ENCODE measurements at places on chromosomes 2 and 18. TPM values are rescaled to one million over a fixed set of nuclear protein-coding genes. Genes with fewer than 3 reads are reported as not detected.

GRCh38 chr18:23810396-23810795 is 121.1 kb downstream of the LAMA3 start:
- H3K36me3 ChIP-seq, result no peaks in the 10 kb centered on the region
- DNase-seq, result no peak
- H3K4me3 ChIP-seq, result no peak overlapping the region
- H3K27me3 ChIP-seq, result no peaks in the 10 kb centered on the region
- H3K4me1 ChIP-seq, result no peaks in the 10 kb centered on the region

The UGT1A3 gene
- not detected for total RNA-seq

GRCh38 chr18:40984856-40985255 is 970.2 kb upstream of the PIK3C3 start:
- no peak overlapping the region for H3K27ac ChIP-seq
- DNase-seq, result no peak
- no peak overlapping the region for H3K4me3 ChIP-seq
- H3K4me1 ChIP-seq, result no peaks in the 10 kb centered on the region
- H3K36me3 ChIP-seq, result no peaks in the 10 kb centered on the region
- H3K27me3 ChIP-seq, result no peaks in the 10 kb centered on the region

GRCh38 chr2:152380261-152381055 is 45.5 kb downstream of the FMNL2 start:
- H3K4me1 ChIP-seq, result no peaks in the 10 kb centered on the region
- no peak overlapping the region for H3K27ac ChIP-seq
- no peak for DNase-seq
- no peak overlapping the region for H3K4me3 ChIP-seq
- H3K36me3 ChIP-seq, result no peaks in the 10 kb centered on the region

DNA sequence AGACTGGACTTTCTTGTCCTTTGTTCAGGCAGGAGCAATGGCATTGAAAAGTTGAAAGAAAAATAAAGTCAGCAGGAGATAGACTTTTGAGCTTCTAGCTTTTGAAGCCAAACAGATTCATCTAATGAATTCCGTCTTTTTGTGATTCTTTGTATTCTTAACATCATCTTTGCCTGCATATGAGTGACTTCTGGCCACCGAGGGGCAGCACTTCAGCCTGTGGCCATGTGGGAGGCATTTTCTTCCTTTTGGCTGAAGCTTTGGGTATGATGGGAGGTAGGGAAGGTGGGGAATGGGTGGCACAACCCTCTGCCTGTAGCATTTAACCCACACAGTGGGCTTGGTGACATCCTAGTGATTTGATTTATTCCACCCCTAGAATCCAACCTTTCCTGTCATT is 220.6 kb downstream of the SETBP1 start:
- no peaks in the 10 kb centered on the region for H3K36me3 ChIP-seq
- peaks cover 21% of the 10 kb centered on the region for H3K4me1 ChIP-seq
- H3K27me3 ChIP-seq, result no peaks in the 10 kb centered on the region
- no peak overlapping the region for H3K27ac ChIP-seq

GRCh38 chr18:59466980-59467379 is 107.9 kb upstream of the LMAN1 start:
- DNase-seq, result no peak
- H3K4me3 ChIP-seq, result no peak overlapping the region
- no peak overlapping the region for H3K27ac ChIP-seq
- H3K36me3 ChIP-seq, result no peaks in the 10 kb centered on the region
- H3K4me1 ChIP-seq, result no peaks in the 10 kb centered on the region

The RND3 gene
- total RNA-seq, result 4.5 TPM

The LAMA1 gene
- 0.75 TPM for total RNA-seq

- no peaks in the 10 kb centered on the region for H3K4me1 ChIP-seq
- no peak overlapping the region for H3K4me3 ChIP-seq
- H3K27ac ChIP-seq, result no peak overlapping the region
- H3K27me3 ChIP-seq, result no peaks in the 10 kb centered on the region
- DNase-seq, result no peak
These were observed 58.7 kb upstream of the CDH19 start for GRCh38 chr18:66662632-66663031.

Measured in pancreas (tissue), 10 donors.